Testis (tissue), 5 donors: ENCODE measurements at places on chromosomes 1 and 21.

DNA sequence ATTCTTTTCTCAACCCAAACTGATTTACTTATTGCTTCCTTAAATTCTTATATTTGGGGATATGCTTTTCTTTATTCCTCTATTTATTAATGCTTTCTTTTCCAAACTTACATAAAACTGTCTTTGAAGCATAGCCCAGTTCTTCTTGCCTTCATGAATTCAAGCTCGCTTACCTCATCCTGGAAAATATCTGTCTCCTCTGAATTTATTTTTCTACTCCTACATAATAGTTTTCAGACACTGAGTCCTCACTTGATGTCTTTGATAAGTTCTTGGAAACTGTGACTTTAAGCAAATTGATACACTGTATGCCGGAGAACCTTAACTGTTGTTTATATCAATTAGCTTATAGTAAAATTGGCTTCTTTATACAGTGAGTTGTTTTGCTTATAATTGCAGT lies 93.8 kb downstream of the ZFYVE9 start:
- H3K27me3 ChIP-seq, result no peaks in the 10 kb centered on the region
- no peak for DNase-seq
- no peak overlapping the region for H3K27ac ChIP-seq

- H3K4me1 ChIP-seq, result peaks cover 13% of the 10 kb centered on the region
- H3K27me3 ChIP-seq, result no peaks in the 10 kb centered on the region
- peak; percentile 23 for DNase-seq
- no peak overlapping the region for H3K27ac ChIP-seq
- H3K4me3 ChIP-seq, result no peak overlapping the region
Observed at GRCh38 chr1:203593723-203594122, 32.9 kb upstream of the ATP2B4 start.

DNA sequence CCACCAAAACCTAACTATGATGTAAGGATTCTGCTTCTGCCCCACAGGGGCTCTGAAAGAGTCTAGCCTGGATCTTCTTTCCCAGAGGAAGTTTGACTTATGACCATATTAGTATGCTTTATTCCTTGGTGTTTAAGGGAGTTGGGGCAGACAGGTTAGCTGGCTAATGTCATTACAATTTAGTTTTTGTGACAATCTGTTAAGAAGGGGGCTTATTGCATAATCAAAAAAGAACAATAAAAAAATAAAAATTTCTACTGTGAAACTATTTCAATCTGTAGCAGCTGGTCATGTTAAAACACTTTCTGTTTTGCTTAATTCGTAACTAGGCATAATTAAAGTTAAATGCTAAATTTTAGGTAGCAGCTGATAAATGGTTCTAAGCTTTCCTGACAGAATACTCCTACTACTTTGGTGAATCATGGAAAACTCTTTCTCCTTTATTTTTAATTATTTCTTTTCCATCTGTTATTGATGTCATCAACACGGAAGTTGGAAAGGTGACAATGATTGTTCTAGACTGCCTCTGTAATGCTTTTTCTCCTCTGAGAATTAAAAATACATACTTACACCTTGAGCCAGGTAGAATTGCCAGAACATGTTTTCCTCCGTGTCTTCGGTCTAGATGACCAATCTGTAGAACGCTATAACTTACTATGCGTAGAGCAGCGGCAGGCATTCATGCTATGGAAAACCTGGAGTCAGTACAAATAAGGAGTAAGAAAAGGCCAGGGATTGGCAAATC lies 18.6 kb downstream of the DYRK3 start:
- peaks cover 6% of the 10 kb centered on the region for H3K4me1 ChIP-seq
- H3K36me3 ChIP-seq, result no peaks in the 10 kb centered on the region
- no peak overlapping the region for H3K27ac ChIP-seq
- no peaks in the 10 kb centered on the region for H3K27me3 ChIP-seq
- no peak overlapping the region for H3K4me3 ChIP-seq

GRCh38 chr21:32587651-32588050 lies 2.3 kb upstream of the TCP10L start:
- H3K36me3 ChIP-seq, result no peaks in the 10 kb centered on the region
- DNase-seq, result no peak
- H3K4me1 ChIP-seq, result no peaks in the 10 kb centered on the region
- H3K27me3 ChIP-seq, result no peaks in the 10 kb centered on the region
- H3K4me3 ChIP-seq, result no peak overlapping the region

DNA sequence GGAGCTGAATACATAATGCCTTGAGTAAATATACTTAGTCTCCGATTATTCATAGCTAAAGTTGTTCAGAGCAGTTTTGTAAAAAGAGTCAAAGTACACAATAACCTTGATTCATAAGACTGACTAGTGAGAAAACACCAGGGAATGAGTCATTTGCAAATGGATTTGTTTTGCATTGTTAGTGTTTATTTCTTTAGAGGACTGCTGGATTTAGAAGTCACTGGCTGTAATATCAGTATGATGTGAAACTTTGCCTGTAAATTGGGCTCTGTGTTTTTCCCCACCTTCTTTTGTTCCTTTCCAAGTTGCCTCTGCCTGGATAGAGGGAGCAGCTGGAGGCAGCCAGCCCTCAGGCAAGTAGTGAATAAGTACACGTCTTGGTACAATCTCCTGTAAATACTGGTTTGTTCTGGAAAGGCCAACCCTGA lies 474.7 kb downstream of the NUF2 start:
- no peaks in the 10 kb centered on the region for H3K36me3 ChIP-seq
- H3K4me1 ChIP-seq, result no peaks in the 10 kb centered on the region
- DNase-seq, result no peak
- no peak overlapping the region for H3K27ac ChIP-seq

DNA sequence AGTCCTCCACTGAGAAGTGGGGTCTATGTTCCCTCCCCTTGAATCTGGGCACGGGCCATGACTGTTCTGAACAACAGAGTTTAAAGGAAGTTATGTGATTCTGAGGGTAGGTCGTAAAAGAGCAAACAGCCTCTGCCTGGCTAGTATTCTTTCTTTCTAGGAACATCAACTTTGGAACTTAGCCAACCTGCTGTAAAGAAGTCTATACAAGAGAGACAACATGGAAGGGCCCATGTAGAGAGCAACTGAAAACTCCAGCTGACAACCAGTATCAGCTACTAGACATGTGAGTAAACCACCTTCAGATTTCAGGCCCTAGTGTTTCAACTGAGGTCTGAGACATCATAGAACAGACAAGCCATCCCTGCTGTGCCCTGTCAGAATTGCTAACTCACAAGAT lies 7.5 kb downstream of the SELENOF start:
- no peak overlapping the region for H3K4me3 ChIP-seq
- H3K4me1 ChIP-seq, result no peaks in the 10 kb centered on the region
- DNase-seq, result no peak
- H3K27ac ChIP-seq, result no peak overlapping the region

- no peak overlapping the region for H3K4me3 ChIP-seq
- no peak for DNase-seq
- no peaks in the 10 kb centered on the region for H3K27me3 ChIP-seq
- no peaks in the 10 kb centered on the region for H3K36me3 ChIP-seq
- H3K27ac ChIP-seq, result no peak overlapping the region
Observed at GRCh38 chr1:172657586-172657985, 1.3 kb upstream of the FASLG start.

- no peaks in the 10 kb centered on the region for H3K36me3 ChIP-seq
- no peaks in the 10 kb centered on the region for H3K4me1 ChIP-seq
- H3K4me3 ChIP-seq, result no peak overlapping the region
- H3K27ac ChIP-seq, result no peak overlapping the region
Observed at GRCh38 chr1:153232553-153232952, 15.2 kb downstream of the PRR9 start.

- peaks cover 27% of the 10 kb centered on the region for H3K4me1 ChIP-seq
- no peaks in the 10 kb centered on the region for H3K36me3 ChIP-seq
- H3K27ac ChIP-seq, result no peak overlapping the region
Observed at GRCh38 chr1:173407846-173408245, 69.3 kb upstream of the PRDX6 start.

DNA sequence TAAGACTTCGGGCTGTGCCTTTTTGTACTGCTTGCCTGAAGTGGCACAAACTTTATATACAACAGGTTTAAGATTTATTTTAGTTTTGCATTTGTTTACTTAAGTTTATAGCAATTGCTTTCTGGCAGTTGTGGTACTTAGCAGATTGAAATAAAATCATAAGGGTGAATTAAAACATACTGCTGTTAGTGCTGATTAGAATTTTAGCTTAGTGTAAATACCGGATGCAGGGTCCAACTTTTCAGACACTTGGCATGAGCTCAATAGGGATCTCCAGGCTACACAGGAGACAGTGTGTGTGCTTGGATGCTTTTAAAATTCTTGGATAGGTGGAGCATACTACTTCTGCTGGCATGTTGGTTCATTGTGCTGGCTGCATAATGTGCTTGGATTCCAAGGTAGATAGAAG lies 159.6 kb downstream of the NFIA start:
- DNase-seq, result no peak
- H3K4me1 ChIP-seq, result peaks cover 7% of the 10 kb centered on the region
- H3K27me3 ChIP-seq, result no peaks in the 10 kb centered on the region
- no peaks in the 10 kb centered on the region for H3K36me3 ChIP-seq
- H3K4me3 ChIP-seq, result no peak overlapping the region

DNA sequence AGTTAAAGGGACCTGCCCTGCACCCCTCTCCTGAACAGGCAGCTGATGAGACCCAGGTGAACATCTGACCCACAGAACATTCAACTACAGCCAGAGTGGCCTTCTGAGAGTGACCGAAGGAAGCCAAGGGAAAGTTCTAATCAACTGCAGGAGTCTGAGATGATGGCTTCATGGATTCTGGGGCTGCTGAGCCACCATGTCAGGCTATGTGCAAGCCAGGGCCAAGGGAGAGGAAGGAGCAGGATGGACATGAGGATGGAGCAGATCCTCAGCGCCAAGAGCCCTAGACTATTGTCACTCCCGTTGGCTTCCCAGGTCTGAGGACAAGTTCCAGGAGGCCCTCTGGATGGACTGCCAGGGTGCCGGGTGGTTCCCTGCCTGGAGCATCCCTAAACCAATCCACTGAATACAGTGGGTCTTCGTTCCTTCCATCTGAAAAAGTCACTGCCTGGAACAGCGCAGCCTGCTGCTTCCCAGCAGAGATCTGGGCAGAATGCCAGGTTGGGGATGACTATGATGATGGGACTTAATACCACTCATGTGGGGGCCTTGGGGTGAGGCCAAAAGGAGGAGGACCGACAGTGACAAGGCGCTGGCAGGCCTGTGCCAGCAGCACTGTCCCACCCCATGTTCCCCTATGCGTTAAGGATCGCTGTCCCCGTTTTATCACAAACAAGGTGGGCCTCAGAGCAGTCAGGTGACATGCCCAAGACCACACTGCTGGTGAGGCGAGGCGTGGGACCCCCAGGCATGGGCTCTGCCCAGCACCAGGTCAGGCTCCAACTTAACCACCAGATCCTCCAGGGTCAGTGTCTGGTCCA lies 19.8 kb downstream of the SPOCD1 start:
- H3K27ac ChIP-seq, result no peak overlapping the region
- H3K4me3 ChIP-seq, result no peak overlapping the region
- no peaks in the 10 kb centered on the region for H3K36me3 ChIP-seq
- no peaks in the 10 kb centered on the region for H3K4me1 ChIP-seq
- no peaks in the 10 kb centered on the region for H3K27me3 ChIP-seq
- no peak for DNase-seq

GRCh38 chr1:232952514-232953499 lies 2.4 kb downstream of the NTPCR start:
- H3K4me3 ChIP-seq, result no peak overlapping the region
- no peaks in the 10 kb centered on the region for H3K36me3 ChIP-seq
- no peak overlapping the region for H3K27ac ChIP-seq
- no peaks in the 10 kb centered on the region for H3K27me3 ChIP-seq
- DNase-seq, result peak; percentile 50

DNA sequence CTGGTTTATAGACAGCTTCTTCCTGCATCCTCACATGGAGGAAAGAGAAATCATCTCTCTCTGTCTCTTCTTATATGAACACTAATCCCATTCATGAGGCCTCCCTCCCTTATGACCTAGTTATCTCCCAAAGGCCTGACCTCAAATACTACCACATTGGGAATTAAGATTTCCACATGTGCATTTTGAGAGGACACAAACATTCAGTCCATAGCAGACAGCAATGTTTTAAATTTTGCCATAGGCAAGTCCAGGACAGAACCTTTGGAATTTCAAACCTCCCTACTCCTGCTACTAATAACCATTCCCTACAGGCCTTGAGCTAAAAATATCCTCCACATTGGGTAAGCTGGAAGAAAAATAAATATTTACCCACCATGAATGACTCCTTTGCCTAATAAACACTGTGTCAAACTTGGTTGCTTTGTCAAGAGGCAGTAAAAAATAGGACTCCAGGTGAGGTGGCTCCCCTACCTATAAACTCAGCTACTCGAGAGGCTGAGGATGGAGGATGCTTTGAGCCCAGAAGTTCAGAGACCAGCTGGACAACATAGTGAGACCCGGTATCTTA lies 113.7 kb downstream of the ZNF281 start:
- no peak overlapping the region for H3K4me3 ChIP-seq
- no peaks in the 10 kb centered on the region for H3K36me3 ChIP-seq
- DNase-seq, result no peak
- no peak overlapping the region for H3K27ac ChIP-seq

GRCh38 chr21:18801468-18801867 lies 397.9 kb upstream of the TMPRSS15 start:
- no peaks in the 10 kb centered on the region for H3K36me3 ChIP-seq
- H3K4me1 ChIP-seq, result no peaks in the 10 kb centered on the region
- H3K27me3 ChIP-seq, result no peaks in the 10 kb centered on the region

GRCh38 chr1:204286315-204286714 lies 72.5 kb upstream of the GOLT1A start:
- no peaks in the 10 kb centered on the region for H3K27me3 ChIP-seq
- H3K4me1 ChIP-seq, result peaks cover 35% of the 10 kb centered on the region
- no peak overlapping the region for H3K27ac ChIP-seq

GRCh38 chr1:115499253-115499652 lies 142.5 kb upstream of the VANGL1 start:
- no peak overlapping the region for H3K27ac ChIP-seq
- H3K36me3 ChIP-seq, result no peaks in the 10 kb centered on the region
- H3K4me1 ChIP-seq, result no peaks in the 10 kb centered on the region
- H3K4me3 ChIP-seq, result no peak overlapping the region
- H3K27me3 ChIP-seq, result no peaks in the 10 kb centered on the region

- no peak overlapping the region for H3K27ac ChIP-seq
- H3K4me3 ChIP-seq, result no peak overlapping the region
- DNase-seq, result no peak
Observed at GRCh38 chr1:73500154-73500553, 697.8 kb downstream of the LRRIQ3 start.

DNA sequence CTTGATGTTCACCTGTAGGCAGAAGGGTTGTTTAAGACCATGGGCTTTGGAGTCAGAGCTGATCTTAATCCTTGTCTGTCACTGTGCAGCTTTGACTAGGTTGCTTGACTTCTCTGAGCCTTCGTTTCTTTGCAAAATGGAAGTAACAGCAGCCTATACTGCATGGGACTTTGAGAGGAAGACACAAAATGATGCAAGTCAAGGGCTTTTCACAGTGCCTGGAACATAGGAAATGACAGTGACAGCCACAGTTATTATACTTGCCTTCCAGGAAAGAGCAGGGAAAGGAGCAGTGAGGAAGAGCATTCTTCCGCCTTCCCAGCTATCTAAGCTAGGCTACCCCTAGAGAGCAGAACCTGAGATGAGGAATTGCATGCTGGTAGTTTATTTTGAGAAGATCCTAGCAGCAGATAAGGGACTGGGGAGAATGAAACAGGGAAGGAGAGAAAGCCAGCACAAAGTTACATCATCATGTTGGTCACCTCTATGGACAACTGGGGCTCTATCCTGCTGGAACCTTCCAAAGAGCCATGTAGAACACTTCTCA lies 3.1 kb downstream of the CSF3R start:
- no peak overlapping the region for H3K27ac ChIP-seq
- DNase-seq, result no peak
- H3K4me3 ChIP-seq, result no peak overlapping the region
- no peaks in the 10 kb centered on the region for H3K4me1 ChIP-seq
- H3K36me3 ChIP-seq, result no peaks in the 10 kb centered on the region

- no peak overlapping the region for H3K27ac ChIP-seq
- no peak overlapping the region for H3K4me3 ChIP-seq
- H3K27me3 ChIP-seq, result no peaks in the 10 kb centered on the region
- DNase-seq, result no peak
- no peaks in the 10 kb centered on the region for H3K36me3 ChIP-seq
- peaks cover 9% of the 10 kb centered on the region for H3K4me1 ChIP-seq
Observed at GRCh38 chr1:3015744-3016143, 5.5 kb upstream of the ACTRT2 start.
